ENCODE measurements at places on chromosomes 1 and 21.

- no peaks in the 10 kb centered on the region for H3K36me3 ChIP-seq
- no peak overlapping the region for H3K4me3 ChIP-seq
- H3K4me1 ChIP-seq, result no peaks in the 10 kb centered on the region
These were observed 618.6 kb downstream of the RWDD3 start for GRCh38 chr1:95852483-95853070.

DNA sequence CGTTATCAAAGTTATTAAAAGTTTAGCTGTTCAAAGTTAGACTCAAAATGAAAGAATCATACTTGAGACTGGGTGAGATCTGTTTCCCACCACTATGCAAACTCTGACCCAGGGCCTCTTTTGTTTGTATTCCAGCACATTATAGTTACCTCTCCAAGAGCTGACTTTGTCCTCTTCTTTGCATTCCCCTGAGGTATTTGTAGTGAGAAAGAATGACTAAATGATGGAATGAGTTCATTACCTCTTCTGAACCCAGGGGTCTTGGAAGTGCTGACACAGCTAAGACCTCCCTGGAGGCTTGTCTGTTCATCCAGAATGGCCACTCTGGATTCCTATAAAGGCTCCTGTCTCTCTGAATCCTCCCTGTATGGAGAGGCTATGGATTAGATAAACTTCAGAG is 62.4 kb downstream of the FGGY start:
- no peaks in the 10 kb centered on the region for H3K27me3 ChIP-seq
- H3K4me3 ChIP-seq, result no peak overlapping the region
- H3K4me1 ChIP-seq, result peaks cover 11% of the 10 kb centered on the region
- no peaks in the 10 kb centered on the region for H3K36me3 ChIP-seq
- no peak for DNase-seq

GRCh38 chr1:17199267-17200044 is 5.5 kb upstream of the PADI1 start:
- H3K4me1 ChIP-seq, result peaks cover 6% of the 10 kb centered on the region
- peak overlapping the region; percentile 12 for H3K27ac ChIP-seq
- H3K27me3 ChIP-seq, result no peaks in the 10 kb centered on the region
- H3K4me3 ChIP-seq, result no peak overlapping the region

DNA sequence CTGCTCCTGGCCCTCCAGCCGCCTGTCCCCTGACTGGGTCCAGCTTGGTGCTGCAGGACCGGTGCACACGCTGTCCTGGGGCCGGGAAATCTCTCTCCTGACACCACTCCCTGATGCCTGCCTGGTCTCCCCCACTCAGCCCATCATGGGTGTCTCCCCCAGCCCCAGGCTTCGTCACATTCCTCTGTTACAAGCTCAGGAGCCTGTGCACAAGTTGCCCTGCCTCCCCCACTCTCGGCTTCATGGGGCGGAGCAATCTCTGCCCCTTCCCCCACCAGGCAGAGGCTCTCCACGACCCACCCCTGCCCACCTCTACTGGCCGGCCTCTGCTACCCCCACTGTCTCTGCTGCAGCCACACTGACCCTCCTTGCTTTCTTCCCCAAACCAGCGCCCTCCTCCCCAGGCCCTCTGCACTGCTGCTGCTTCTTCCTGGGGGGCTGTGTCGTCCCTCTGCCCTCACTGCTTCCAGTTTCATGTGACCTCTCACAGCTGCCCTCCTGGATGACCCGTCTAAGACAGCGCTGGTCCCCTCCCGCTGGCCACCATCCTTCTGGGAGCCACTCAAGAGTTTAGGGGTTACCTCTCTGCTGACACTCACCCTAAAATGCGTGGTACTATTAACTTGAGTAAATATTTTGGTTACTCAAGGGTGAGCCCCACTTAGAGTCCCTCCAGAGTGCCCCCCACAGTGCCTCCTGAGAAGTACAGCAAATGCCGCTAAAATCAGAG is 5.7 kb upstream of the RIPK4 start:
- peaks cover 15% of the 10 kb centered on the region for H3K4me1 ChIP-seq
- H3K4me3 ChIP-seq, result no peak overlapping the region
- no peak for DNase-seq
- H3K27ac ChIP-seq, result no peak overlapping the region

DNA sequence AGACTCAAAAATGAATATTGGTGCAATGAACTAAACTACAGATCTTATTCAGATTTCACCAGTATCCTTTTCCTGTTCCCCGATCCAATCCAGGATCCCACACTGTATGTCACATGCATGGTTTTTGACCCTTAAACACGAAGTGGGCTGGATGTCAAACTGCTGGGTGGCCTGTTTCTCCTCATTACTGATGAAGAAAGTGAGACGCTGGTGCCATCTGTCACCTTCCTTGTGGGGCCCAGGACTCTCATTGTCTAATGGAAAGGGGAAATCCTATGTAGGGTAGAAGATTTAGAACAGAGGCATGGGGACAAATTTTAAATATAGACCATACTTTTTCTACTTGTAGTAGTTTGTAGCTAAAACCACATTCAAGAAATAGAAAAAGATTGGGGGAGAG is 56.2 kb downstream of the DISC1 start:
- no peak overlapping the region for H3K4me3 ChIP-seq
- DNase-seq, result no peak
- no peaks in the 10 kb centered on the region for H3K36me3 ChIP-seq
- H3K27me3 ChIP-seq, result no peaks in the 10 kb centered on the region
- H3K27ac ChIP-seq, result no peak overlapping the region

DNA sequence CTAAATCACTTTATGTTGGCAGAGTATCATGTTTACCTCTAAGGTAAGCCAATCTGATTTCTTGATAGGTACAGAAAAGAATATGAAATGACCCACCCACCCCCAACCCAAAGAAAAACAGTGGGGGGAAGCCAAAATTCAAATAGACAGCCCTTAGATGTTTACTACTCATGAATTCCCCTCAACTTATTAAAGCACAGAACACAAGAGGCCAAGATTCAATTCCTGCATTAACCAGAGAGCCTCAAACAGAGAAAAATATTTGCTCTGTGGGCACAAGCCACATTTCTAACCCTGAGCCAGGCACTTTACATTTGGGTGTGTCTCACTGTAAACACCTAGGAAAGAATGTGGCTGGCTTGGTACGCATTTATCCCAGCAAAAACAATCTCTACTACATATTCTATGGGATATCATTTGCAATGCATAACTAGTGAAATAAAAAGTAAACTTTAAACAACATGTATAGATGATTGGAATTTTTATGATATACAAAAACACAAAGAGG is 84.3 kb downstream of the PTPN14 start:
- H3K4me1 ChIP-seq, result peaks cover 26% of the 10 kb centered on the region
- no peak overlapping the region for H3K4me3 ChIP-seq
- H3K36me3 ChIP-seq, result no peaks in the 10 kb centered on the region
- H3K27me3 ChIP-seq, result no peaks in the 10 kb centered on the region
- DNase-seq, result no peak
- peak overlapping the region; percentile 63 for H3K27ac ChIP-seq

DNA sequence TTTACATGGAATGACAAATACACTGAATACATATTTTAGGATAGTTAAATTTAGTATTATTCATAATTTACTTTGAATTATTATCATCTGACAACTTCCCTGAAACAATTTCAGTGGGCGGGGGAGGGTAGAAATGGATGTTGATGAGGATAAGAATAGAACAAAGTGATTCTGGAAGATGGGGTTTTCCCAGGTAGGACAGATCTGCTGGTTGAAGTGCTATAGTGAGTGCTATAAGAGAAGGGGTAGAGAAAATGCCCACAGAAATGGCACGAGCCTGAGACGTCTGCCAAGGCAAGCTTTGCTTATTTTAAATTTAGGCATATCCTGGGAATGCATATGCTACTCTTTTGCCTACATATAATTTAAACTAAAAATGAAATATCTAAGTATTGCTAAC is 3.2 kb downstream of the CFH start:
- H3K27me3 ChIP-seq, result no peaks in the 10 kb centered on the region
- H3K36me3 ChIP-seq, result no peaks in the 10 kb centered on the region
- peaks cover 17% of the 10 kb centered on the region for H3K4me1 ChIP-seq
- DNase-seq, result no peak
- no peak overlapping the region for H3K4me3 ChIP-seq
- no peak overlapping the region for H3K27ac ChIP-seq

DNA sequence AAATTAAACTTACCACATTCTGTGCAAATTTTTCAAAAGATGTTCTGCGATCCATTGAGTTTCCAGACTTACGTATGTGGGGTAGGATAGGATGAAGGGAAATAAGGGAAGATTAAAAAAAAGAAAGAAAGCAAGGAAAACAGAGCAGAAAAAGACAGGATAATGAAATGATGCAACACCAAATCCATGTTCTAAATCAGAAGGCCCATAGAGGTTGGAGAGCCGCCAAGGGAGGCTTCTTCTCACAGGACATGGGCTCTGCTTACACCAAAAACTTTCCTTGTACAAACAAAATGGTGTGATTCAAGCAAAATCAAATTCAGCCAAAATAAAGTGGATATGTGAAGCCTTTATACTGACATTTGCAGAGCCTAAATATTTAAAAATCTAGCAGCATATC is 189.5 kb upstream of the GREM2 start:
- H3K27me3 ChIP-seq, result no peaks in the 10 kb centered on the region
- no peaks in the 10 kb centered on the region for H3K36me3 ChIP-seq
- DNase-seq, result no peak
- no peak overlapping the region for H3K4me3 ChIP-seq

DNA sequence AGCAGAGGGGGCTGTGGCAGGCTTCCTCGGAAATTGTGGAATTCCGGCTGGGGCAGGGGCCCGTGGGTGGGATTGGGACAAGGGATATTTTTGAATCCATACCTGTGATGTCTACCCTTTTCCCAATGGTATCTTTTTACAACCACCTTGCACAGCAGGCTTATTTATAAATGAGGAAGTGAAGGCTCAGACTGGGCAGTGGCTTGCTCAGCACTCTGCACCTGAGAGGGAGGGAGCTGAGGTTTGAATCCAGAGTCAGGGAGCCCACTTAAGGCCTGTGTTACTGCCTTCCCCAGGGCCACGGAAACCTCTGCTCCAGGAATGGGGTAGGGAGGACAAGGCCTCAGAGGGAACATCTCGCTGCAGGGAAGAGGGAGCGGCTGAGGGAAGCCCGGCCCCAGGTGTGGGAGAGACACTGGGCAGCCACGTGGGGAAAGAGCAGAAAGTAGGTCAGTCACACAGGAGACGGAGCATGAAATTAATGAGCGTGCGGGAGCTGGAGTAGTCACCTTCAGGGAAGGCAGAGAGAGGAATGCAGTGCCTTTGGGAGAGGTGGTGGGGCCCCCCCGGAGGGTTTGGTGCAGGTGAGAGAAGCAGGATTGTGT is 35.4 kb upstream of the SCMH1 start:
- no peaks in the 10 kb centered on the region for H3K27me3 ChIP-seq
- no peak overlapping the region for H3K27ac ChIP-seq
- no peaks in the 10 kb centered on the region for H3K4me1 ChIP-seq
- H3K36me3 ChIP-seq, result no peaks in the 10 kb centered on the region

DNA sequence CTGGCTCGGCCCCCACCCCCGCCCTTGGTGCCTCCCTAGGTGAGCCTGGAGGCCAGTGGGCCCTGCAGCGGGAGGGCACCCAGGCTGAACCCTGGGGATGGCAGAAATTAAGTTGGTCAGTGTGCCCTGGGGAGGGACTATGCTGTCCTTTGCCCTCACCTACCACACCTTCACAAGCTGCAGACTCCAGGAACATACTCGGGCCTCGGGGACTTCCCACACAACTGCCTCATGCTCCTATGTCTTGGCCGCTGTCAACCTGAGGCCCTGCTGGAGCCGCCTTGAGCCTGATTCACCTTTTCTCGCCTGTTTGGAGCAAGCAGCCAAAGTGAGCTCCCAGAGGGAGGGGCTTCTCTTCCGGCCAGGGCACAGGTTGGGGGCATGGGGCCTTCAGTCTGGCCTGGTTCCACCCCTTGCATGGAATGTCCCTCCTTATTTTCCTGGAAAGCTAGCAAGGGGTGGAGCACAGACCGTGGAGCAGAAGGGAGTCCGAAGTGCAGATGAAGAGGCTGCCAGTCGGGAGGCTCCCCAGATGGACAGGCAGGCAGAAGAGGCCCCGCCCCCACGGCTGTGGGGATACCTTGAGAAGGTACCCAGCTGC is 24.7 kb downstream of the KNCN start:
- H3K27me3 ChIP-seq, result no peaks in the 10 kb centered on the region
- H3K4me3 ChIP-seq, result no peak overlapping the region
- no peak overlapping the region for H3K27ac ChIP-seq
- DNase-seq, result no peak
- H3K4me1 ChIP-seq, result peaks cover 8% of the 10 kb centered on the region

- no peak for DNase-seq
- peaks cover 24% of the 10 kb centered on the region for H3K36me3 ChIP-seq
- no peak overlapping the region for H3K27ac ChIP-seq
- peaks cover 19% of the 10 kb centered on the region for H3K4me1 ChIP-seq
- no peaks in the 10 kb centered on the region for H3K27me3 ChIP-seq
- H3K4me3 ChIP-seq, result no peak overlapping the region
These were observed 8.9 kb downstream of the MTF1 start for GRCh38 chr1:37850352-37850955.

Data from RWPE2 (cell line).